HFFc6 (cell line): ENCODE measurements at places on chromosomes 11 and 22. TPM values are rescaled to one million over a fixed set of nuclear protein-coding genes. Genes with fewer than 3 reads are reported as not detected.
A peak's percentile ranks its signal among the peaks of the same experiment; 100 is the strongest.

RAG1 gene
- 0.10 and 0.31 TPM in 2 replicates for total RNA-seq

GRCh38 chr11:35344681-35345574 lies 74.4 kb downstream of the SLC1A2 start:
- no peak overlapping the region; the same call in 1 of the 2 replicates for H3K4me3 ChIP-seq
- H3K27me3 ChIP-seq: peaks cover 2% of the 10 kb centered on the region; the same call in 1 of the 2 replicates
- no peak for DNase-seq
- H3K36me3 ChIP-seq: no peaks in the 10 kb centered on the region
- H3K4me1 ChIP-seq: peaks cover 41% of the 10 kb centered on the region

DNA sequence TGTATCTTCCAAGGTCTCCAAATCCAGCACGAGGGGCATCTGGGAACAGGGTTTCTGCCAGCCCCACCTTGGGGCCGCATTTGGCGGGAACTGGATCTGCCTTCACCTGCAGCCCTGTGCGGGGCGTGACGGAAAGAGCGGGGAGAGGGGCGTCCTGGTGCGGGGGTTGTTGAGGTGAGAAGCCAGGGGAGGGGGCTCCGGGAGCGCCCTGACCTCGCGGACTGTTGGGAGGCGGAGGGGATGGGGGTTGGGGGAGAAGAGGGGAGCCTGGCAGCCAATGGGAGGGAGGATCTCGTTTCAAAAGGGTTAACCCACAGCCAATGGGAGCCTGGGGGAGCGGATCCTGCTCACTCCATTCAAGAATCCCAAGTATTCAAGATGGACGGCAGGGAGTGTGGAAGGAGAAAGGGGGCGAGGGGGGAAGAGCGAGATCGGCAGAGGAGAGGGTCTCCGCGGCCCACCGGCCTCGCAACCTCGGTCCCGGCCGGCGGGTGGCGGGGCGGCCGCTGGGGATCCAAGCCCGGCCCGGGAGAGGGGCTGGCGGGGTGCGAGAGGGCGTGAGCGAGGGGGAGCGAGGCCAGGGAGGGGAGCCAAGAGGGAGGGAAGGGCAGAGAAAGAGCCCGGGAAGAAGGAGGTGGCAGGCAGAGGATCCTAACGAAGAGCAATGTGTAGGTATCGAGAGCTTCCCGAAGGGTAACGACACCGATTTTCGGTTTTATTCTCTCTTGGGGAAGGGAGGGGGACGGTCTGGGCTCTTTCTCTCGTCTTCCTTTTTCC lies 11.5 kb downstream of the YPEL4 start:
- H3K27me3 ChIP-seq: peaks cover 4% of the 10 kb centered on the region
- H3K36me3 ChIP-seq: peaks cover 18% of the 10 kb centered on the region
- peak; percentile 78 for DNase-seq

DNA sequence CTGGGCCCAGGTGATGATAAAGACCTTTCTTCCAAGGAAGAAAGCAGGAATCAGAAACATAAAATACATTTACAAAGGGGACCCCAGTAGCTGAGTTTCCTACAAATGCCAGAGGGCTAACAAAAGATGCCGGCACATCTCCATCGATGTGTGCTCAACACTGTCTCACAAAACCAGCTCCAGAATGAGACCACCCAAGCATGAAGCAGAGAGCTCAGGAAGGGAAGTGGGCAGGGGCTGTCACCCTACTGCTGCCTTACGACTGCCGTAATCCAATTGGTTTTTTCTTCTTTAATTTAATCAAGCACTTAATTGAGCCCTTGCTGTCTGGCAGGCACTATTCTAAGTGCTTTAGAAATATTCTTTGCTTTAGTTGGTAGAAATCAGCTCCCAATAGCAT lies 26.1 kb downstream of the SMCO4 start:
- no peaks in the 10 kb centered on the region for H3K36me3 ChIP-seq
- no peak for DNase-seq
- H3K4me3 ChIP-seq: no peak overlapping the region
- no peaks in the 10 kb centered on the region for H3K4me1 ChIP-seq
- no peaks in the 10 kb centered on the region for H3K27me3 ChIP-seq
